ENCODE measurements at places on chromosomes 3 and 15.

GRCh38 chr15:71489570-71489969 is 320.8 kb upstream of the NR2E3 start:
- DNase-seq: no peak

DNA sequence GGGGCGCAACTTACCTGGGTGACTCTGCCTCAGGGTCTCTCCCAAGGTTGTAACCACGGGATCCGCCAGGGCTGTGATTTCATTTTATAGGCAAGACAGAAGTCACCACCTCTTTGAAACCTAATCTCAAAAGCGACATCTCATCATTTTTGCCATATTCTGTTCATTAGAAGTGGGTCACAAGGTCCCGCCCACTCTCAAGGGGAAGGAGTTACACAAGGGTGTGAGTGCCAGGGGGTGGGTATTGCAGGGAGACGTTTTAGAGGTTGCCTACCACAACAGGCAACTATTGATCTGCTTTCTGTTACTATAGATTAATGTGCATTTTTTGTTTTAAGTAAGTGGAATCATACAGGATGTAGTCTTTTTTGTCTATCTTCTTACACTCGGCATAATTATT is 56.6 kb upstream of the ADPGK start:
- no peak for DNase-seq

- no peak for DNase-seq
Measured at GRCh38 chr3:117669774-117670173, 960.2 kb downstream of the TUSC7 start.

- no peak for DNase-seq
Measured at GRCh38 chr3:27094721-27095120, 274.5 kb downstream of the NEK10 start.

DNA sequence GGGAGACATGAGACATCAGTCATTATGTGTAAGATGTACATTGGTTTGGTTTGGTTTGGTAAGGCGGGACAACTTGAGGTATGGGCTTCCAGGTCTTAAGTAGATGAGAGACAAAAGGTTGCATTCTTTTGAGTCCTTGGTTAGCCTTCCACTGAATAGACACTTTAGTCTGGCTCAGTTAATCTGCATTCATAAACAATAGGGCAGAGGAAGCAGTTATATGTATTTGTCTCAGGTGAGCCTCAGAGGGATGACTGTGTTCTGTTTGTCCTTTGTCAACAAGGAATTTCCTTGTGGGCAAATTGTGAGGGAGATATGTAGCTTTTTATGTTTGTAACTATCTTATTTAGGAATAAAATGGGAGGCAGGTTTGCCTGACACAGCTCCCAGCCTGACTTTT is 50.4 kb downstream of the TCF12 start:
- no peak for DNase-seq

- DNase-seq: no peak
Measured at GRCh38 chr3:105157067-105157765, 209.5 kb upstream of the ALCAM start.

GRCh38 chr15:81454024-81454423 is 80.0 kb upstream of the TMC3 start:
- no peak for DNase-seq

GRCh38 chr3:191220908-191221307 is 21.9 kb downstream of the OSTN start:
- DNase-seq: no peak

- DNase-seq: no peak
Measured at GRCh38 chr3:122066331-122067213, 11.4 kb downstream of the CD86 start.

DNA sequence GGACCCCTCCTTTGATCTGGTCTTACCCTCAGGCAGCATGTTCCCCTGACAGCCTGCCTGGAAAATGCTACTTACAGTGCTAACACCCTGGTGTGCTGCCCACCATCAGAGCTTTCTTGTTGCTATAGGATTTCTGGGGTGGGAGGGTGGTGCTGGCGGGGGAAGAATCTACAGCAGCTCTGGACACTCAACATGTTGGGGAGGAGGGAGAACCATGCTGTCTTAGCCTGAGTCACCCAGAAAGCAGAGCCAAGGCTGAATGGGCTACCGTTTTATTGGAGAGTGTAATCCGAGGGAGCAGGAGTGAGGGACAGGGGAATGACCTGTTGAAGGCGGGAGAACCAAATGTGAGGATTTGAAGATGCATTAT is 45.6 kb downstream of the MFSD1 start:
- DNase-seq: no peak

Measured in CD8-positive, alpha-beta memory T cell (primary cell).